Upper lobe of left lung (tissue), 6 donors: ENCODE measurements at places on chromosomes 6 and 20.
A peak's percentile ranks its signal among the peaks of the same experiment; 100 is the strongest.

DNA sequence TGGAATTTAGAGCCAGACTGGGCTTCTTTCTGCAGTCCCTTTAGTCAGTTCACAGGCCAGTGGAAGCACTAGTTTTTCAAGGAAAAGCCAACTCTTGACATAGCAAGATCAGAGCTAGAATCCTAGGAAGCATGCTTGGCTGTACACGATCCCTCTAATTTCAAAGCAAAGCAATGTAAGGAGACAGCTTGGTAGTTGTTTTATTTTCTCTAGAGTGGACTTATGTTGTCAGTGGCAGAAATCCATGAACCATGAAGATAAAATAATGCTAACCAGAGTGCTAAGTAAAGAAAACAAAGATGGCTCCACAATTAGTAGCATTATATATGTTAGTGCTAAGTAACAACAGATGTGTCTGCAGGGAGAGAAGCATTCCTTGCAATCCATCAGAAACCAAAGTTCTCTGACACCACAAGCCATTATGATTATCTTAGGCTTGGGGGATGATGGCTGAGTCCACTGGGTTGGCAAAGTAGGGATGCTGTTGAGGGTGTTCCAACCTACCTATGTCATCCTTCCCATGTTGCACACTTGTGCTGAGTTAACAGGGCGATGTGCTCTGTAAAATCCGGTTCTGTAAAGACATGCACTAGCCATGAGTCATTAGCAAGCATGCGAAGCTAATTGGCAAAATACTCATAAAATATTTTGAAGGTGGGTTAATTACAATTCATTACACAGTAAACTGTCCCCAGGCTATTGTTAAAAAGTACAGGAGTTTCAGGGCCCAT lies 115.2 kb downstream of the BMP2 start:
- no peaks in the 10 kb centered on the region for H3K36me3 ChIP-seq
- no peak overlapping the region for H3K4me3 ChIP-seq
- no peak for DNase-seq
- no peaks in the 10 kb centered on the region for H3K4me1 ChIP-seq
- no peak overlapping the region for H3K27ac ChIP-seq
- no peaks in the 10 kb centered on the region for H3K27me3 ChIP-seq

DNA sequence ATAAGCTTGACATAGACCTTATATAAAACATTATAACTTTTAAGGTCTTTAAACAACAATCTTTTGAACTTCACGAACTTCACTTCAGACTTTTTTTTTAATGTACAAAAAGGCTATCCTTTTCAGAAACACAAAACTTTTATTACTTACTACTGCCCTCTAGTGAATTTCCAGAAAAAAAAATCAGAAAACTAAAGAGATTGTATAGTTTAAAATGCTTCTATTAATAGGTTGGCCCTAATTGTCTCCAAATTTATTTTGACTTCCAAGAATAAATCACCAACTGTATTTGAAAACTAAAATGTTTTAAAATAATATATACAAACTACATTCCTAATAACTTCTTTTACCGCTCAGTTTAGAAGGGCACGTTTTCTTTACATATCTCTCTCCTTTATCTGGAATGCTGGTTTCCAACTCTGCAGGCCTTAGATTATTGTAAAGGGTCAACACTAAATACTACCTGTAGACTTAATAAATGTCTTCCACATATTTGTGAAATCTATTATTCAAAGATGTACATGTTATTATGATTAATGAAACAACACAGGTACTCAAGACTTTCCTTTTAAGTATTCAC lies 66.8 kb downstream of the LMBRD1 start:
- no peaks in the 10 kb centered on the region for H3K27me3 ChIP-seq
- H3K27ac ChIP-seq = no peak overlapping the region
- no peaks in the 10 kb centered on the region for H3K36me3 ChIP-seq
- no peaks in the 10 kb centered on the region for H3K4me1 ChIP-seq

DNA sequence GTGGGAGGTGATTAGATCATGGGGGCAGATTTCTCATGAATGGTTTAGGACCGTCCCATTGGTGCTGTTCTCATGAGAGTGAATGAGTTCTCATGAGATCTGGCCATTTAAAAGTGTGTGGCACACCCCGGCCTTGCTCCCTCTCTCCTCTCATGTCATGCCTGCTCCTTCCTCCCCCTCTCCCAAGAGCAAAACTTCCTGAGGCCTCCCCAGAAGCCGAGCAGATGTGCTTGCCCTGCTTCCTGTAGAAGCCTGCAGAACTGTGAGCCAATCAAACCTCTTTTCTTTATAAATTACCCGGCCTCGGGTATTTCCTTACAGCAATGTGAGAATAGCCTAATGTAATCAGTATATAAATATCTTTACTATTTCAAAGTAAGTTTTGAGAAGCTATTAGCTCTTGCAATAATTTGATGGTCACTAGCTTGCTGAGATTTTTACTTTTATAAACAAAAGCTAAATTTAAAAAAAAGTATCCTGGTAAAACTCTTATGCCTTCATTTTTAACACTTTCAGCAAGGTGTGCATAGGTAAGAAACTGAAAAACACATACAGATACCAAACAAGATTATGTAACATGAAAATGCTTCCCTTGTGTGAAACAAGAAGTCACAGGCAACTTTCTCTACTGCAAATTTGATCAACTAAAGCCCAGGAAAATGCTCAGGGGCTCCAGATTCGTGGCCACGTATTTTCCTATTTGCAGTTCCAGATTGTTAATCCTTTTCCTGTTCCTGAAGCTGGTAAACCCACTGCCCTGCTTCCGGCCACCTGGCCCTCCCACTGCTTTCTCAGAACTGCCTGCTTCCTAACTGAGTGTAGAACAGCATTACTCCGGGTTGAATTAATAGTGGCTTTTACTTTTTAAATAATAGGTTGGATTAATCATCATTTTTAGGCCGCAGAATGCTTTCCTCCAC lies 395.1 kb upstream of the CNR1 start:
- no peaks in the 10 kb centered on the region for H3K4me1 ChIP-seq
- H3K27ac ChIP-seq = no peak overlapping the region

- H3K4me3 ChIP-seq = no peak overlapping the region
- H3K27ac ChIP-seq = peak overlapping the region; percentile 81
- H3K27me3 ChIP-seq = no peaks in the 10 kb centered on the region
These were observed 3.5 kb downstream of the ARMC2 start for GRCh38 chr6:108851756-108852155.

GRCh38 chr20:43958626-43959025 lies 44.0 kb downstream of the TOX2 start:
- no peaks in the 10 kb centered on the region for H3K27me3 ChIP-seq
- peak overlapping the region; percentile 18 for H3K27ac ChIP-seq
- DNase-seq = no peak
- no peaks in the 10 kb centered on the region for H3K36me3 ChIP-seq

- DNase-seq = no peak
- H3K4me3 ChIP-seq = no peak overlapping the region
- no peaks in the 10 kb centered on the region for H3K27me3 ChIP-seq
- no peaks in the 10 kb centered on the region for H3K36me3 ChIP-seq
- no peaks in the 10 kb centered on the region for H3K4me1 ChIP-seq
- H3K27ac ChIP-seq = no peak overlapping the region
These were observed 190.8 kb downstream of the UBE3D start for GRCh38 chr6:82874867-82875266.

DNA sequence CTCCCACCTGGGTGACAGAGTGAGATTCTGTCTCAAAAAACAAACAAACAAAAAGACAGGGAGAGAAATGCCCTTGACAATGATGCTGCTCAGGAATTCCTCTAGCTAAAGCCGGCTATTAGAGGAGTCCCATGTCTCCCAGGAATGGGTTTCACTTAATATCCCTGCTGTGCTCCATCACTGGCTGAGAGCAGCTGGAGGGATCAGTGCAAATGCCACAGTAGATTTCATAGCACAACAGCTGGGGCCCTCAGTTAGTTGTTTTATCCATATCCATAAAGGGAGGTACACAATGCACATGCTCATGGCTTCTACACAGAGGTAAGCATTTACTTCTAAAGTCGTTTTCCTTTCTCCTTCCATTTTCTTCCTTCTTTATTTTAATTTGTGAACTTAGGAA lies 742.0 kb upstream of the POU3F2 start:
- no peak for DNase-seq
- no peaks in the 10 kb centered on the region for H3K36me3 ChIP-seq
- no peak overlapping the region for H3K4me3 ChIP-seq
- no peaks in the 10 kb centered on the region for H3K27me3 ChIP-seq
- H3K27ac ChIP-seq = no peak overlapping the region

DNA sequence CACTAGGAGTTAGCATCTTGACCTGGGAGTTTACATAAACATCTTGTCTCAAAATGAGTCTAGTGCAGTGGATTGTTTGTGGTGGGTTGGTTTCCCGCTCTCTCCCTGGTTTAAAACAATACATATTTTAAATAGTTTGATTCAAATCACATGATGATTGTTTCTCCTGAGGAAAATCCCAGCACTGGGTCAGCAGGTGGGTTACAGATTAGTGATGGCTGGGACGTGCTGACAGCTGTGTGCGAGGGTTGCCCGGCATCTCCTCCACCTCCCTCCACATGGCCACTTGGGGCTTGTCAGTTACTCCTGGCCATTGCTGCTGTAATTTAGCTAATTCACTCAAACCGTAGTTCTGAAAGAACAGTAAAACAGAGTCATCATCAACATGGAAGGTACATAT lies 306.4 kb upstream of the CITED2 start:
- no peak overlapping the region for H3K4me3 ChIP-seq
- no peak for DNase-seq
- peaks cover 9% of the 10 kb centered on the region for H3K4me1 ChIP-seq
- H3K36me3 ChIP-seq = no peaks in the 10 kb centered on the region
- no peak overlapping the region for H3K27ac ChIP-seq
- H3K27me3 ChIP-seq = no peaks in the 10 kb centered on the region

- H3K27ac ChIP-seq = no peak overlapping the region
- no peak overlapping the region for H3K4me3 ChIP-seq
- H3K4me1 ChIP-seq = no peaks in the 10 kb centered on the region
- no peaks in the 10 kb centered on the region for H3K36me3 ChIP-seq
- DNase-seq = no peak
These were observed 161.3 kb upstream of the GGTLC1 start for GRCh38 chr20:24149881-24150307.

GRCh38 chr20:12535770-12536169 lies 473.0 kb upstream of the SPTLC3 start:
- no peaks in the 10 kb centered on the region for H3K36me3 ChIP-seq
- H3K4me3 ChIP-seq = no peak overlapping the region
- no peaks in the 10 kb centered on the region for H3K4me1 ChIP-seq
- DNase-seq = no peak
- no peak overlapping the region for H3K27ac ChIP-seq

GRCh38 chr6:145763742-145764141 lies 28.4 kb upstream of the EPM2A start:
- no peaks in the 10 kb centered on the region for H3K4me1 ChIP-seq
- no peaks in the 10 kb centered on the region for H3K27me3 ChIP-seq
- DNase-seq = no peak
- H3K4me3 ChIP-seq = no peak overlapping the region
- H3K36me3 ChIP-seq = no peaks in the 10 kb centered on the region

DNA sequence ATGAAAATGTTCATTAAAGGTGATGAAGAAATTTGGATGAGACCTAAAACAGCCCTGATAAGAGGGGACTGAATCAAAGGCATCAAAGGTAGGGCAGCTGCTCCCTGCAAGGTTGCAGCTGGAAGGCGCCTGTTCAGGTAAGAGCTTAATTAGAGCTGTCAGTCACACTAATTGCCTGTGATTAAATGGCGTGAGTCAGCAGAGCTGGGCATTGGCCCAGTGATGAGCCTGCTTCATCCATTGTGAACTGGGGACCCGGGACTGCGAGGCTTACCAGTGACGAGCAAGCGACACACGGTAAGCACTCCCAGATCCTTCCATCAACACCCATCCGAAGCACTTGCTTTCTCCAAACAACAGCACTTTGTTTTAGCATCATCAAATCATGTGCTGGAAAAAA lies 621.5 kb upstream of the CDH4 start:
- DNase-seq = no peak
- H3K4me3 ChIP-seq = no peak overlapping the region
- H3K27me3 ChIP-seq = no peaks in the 10 kb centered on the region
- H3K4me1 ChIP-seq = no peaks in the 10 kb centered on the region

DNA sequence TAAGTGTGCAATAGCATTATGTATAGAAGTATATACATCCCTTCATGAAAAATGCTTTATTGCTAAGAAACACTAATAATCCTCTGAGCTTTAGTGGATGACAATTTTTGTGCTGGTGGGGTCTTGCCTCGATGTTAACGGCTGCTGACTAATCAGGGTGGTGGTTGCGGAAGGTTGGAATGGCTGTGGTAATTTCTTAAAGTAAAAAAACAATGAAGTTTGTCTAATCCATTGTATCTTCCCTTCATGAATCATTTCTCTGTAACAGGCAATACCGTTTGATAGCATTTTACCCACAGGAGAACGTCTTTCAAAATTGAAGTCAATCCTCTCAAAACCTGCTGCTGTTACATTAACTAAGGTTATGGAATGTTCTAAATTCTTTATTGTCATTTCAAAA lies 816.5 kb upstream of the GJE1 start:
- no peaks in the 10 kb centered on the region for H3K27me3 ChIP-seq
- no peaks in the 10 kb centered on the region for H3K36me3 ChIP-seq
- H3K27ac ChIP-seq = no peak overlapping the region
- H3K4me1 ChIP-seq = no peaks in the 10 kb centered on the region
- no peak for DNase-seq

DNA sequence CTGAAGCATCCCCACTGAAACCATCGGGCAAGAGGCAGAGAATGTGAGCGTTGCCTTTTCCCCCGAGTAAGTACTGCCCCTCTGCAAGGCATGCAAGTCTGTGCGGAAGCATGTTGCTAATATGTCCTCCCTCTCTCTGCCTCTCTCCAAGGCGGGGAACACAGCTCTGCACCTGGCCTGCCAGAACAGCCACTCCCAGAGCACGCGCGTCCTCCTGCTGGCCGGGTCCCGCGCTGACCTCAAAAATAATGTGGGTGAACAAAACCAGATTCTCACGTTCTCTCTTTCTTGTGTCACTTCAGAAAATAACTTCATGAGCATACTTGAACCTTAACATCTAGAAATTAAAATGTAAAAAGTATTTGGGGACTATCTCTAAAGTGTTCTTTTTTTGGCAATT lies 26.4 kb downstream of the LYRM2 start:
- no peaks in the 10 kb centered on the region for H3K4me1 ChIP-seq
- H3K4me3 ChIP-seq = no peak overlapping the region
- H3K27me3 ChIP-seq = no peaks in the 10 kb centered on the region
- no peaks in the 10 kb centered on the region for H3K36me3 ChIP-seq
- no peak for DNase-seq

GRCh38 chr6:33828764-33829731 lies 25.2 kb upstream of the MLN start:
- no peak overlapping the region for H3K4me3 ChIP-seq
- peaks cover 7% of the 10 kb centered on the region for H3K4me1 ChIP-seq
- no peak overlapping the region for H3K27ac ChIP-seq
- no peaks in the 10 kb centered on the region for H3K27me3 ChIP-seq

DNA sequence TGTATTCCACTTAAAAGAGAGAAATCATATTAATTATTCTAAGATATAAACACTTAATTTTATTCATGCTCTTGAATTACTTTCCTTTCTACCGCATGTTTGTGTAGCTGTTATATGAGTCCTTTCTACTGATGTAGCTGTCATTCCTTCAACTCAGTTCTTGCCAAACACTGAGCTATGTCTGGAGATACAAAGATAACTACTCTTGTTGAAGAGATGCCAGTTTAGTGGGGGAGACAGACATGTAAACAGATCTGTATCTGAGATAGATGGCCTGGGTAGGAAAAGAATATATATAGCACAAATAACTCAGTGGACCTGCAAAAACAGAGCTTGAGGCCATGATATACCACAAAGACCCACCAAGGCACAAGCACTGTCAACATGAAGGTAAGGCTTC lies 157.3 kb downstream of the BTBD9 start:
- no peak overlapping the region for H3K4me3 ChIP-seq
- H3K27ac ChIP-seq = no peak overlapping the region
- H3K27me3 ChIP-seq = no peaks in the 10 kb centered on the region

- H3K27me3 ChIP-seq = no peaks in the 10 kb centered on the region
- peak overlapping the region; percentile 96 for H3K27ac ChIP-seq
- peak overlapping the region; percentile 62 for H3K4me3 ChIP-seq
- H3K4me1 ChIP-seq = peaks cover 56% of the 10 kb centered on the region
- peak; percentile 93 for DNase-seq
These were observed 501 bp downstream of the PLCG1 start for GRCh38 chr20:41137614-41138474.
